ENCODE measurements at places on chromosomes 6 and 20.

- DNase-seq: no peak
These were observed 96.6 kb downstream of the PLG start for GRCh38 chr6:160798625-160799024.

- DNase-seq: peak; percentile 59
These were observed 8.2 kb upstream of the UBE2V1 start for GRCh38 chr20:50120935-50121693.

DNA sequence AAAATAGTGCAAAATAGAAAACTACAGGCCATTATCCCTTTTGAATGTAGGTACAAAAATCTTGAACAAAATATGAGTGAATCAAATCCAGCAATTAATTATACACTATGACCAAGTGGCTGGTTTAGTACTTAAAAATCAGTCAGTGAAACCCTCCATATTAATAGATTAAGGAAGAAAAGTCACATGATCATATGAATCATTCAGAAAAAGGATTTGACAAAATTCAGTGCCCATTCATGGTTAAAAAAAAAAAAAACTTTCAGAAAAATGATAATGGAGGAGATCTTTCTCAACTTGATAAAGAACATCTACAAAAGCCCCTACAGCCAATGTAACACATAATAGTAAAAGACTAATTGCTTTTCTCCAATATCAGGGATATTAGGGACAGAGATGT lies 75.0 kb downstream of the FAM120B start:
- DNase-seq: no peak

DNA sequence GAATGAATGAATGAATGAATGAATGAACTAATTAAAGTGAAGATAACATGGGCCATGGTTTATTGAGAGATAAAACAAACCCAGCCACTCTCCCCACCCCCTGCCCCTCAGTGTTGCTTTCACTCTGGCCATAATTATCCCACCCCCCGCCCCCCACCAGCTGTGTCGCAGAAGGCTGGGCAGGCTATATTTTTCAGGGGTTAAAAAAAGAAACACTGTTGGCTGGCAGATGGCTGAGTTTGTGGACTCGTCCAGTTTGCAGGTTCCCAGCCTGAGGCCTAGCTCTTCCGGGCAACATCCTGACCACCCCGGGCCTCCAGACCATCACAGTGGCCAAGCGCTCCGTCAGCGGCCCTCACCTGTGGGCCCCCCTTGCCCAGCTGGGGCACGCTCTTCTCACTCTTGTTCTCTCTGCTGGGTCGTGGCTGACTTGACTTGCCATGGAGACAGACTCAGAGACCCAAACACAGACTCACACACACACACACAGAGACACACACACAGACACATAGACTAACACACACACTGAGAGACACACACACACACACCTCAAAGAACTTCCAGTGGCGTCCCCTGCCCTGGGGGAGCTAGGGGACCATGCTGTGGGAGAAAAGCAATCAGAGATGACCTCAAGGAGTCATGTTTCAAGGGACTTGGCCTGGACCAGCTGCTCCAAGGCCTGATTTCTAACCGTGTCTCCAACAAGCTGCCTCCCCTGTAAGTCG lies 2.2 kb upstream of the GRM4 start:
- no peak for DNase-seq

DNA sequence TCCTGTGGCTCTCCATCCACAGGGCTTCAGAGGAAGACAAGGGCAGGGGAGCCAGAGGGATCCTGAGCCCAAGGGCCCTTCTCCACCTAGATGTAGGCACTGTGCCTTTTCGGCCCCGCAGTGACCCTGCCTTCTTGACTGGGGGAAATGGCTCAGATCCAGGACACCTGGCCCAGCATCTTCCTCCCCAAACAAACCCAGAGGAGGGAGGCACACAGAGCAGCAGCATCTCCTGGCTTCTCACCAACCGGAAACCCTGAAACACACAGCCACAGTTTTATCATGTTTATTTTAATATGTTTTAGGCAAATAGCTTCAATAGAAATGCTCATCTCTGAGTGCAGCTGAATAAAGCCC lies 84.5 kb upstream of the LRFN2 start:
- peak; percentile 63 for DNase-seq

- DNase-seq: no peak
These were observed 136.6 kb downstream of the DTNBP1 start for GRCh38 chr6:15526212-15526701.

- DNase-seq: no peak
These were observed 25.1 kb downstream of the DLGAP4 start for GRCh38 chr20:36331209-36331608.

DNA sequence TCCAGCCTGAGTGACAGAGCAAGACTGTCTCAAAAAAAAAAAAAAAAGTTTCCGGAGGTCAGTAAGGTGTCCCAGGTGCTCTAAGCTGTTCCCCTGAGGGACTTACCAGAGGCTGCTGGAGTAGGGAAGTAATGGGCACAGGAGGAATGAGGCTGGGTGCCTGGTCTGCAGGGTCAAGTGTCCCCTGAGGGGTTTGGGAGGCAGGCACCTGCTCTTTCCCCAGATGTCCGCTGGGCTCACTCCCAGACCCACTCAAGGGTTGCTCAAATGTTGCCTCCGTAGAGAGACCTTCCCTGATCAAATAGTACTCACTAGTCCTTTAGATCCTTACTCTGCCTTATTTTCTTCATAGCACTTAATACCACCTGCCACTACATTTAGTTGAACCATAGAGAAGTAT lies 5.4 kb upstream of the MAPK13 start:
- DNase-seq: no peak

DNA sequence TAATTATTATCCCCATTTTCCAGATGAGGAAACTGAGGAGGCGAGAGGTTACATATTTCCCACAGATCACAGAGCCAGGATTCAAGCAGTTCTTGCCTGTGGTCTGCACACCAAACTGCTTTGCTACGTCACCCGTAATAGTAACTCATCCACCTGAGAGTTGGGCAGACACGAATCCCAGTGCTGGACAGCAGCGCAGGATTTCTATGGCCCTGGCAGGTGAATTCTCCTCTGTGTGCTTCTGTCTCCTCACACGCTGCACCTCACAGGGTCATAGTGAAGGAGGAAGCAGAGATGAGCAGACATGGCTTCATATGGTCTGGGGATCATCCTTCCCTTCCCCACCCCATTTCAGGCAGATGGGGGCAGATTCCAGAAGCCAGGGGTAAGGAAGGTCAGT lies 127.0 kb upstream of the LRFN2 start:
- DNase-seq: no peak

DNA sequence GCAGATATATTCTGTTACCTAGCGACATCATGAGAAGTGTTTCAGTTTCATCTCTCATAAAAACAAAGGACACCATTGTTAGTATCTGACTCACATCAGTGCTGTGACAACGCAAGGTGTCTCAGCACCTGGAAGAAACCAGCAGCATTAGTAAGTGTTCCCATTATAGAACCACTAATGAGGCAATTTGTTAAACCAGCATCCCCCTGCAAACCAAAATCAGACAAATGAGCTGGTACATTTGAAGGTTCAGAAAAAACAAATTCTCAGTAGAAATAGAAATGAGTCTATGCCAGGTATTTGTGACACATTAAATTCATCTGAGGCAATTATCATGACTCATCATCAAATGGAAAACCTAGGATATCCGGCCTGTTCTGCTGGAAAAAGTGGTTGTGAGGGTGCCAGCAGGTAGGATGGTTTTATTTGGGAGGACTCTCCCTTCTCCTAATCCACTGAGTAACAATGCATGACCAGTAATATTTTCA lies 151.7 kb downstream of the TMEM200A start:
- DNase-seq: no peak

- peak; percentile 20 for DNase-seq
These were observed 93.8 kb upstream of the LY86 start for GRCh38 chr6:6494677-6495076.

GRCh38 chr6:161333410-161333809 lies 59.5 kb upstream of the AGPAT4 start:
- no peak for DNase-seq

- no peak for DNase-seq
These were observed 247.9 kb upstream of the SLC35B3 start for GRCh38 chr6:8683204-8683603.

DNA sequence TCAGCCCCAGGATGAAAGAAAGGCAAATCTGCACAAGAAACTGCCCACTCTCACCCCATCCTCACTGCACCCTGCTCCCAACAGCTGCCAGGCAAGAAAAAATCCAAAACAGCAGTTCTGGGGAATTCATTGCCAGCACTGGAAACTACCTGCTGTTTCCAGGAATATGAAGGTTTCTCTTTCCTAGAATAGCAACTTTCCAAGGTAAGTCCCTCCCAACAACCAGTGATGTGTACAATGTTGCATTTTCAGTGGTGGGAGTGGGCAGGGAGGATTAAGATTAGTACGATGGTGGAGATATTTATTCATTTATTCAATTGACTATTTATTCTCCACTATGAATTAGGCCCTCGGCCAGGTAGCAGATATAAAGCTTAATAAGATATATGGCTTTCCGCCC lies 10.2 kb upstream of the HLA-DOB start:
- no peak for DNase-seq

- DNase-seq: no peak
These were observed 508.3 kb downstream of the PRKN start for GRCh38 chr6:162219266-162219665.

GRCh38 chr6:31541059-31541657 lies 645 bp downstream of the DDX39B start:
- peak; percentile 60 for DNase-seq

GRCh38 chr6:16524380-16524707 lies 236.9 kb downstream of the ATXN1 start:
- DNase-seq: no peak

Data from COR-L47 (cell line).